ENCODE measurements at places on chromosomes 12 and 14. TPM values are rescaled to one million over a fixed set of nuclear protein-coding genes. Genes with fewer than 3 reads are reported as not detected.

- no peak for DNase-seq
Observed at GRCh38 chr12:49678711-49679110, 28.5 kb downstream of the FMNL3 start.

DNA sequence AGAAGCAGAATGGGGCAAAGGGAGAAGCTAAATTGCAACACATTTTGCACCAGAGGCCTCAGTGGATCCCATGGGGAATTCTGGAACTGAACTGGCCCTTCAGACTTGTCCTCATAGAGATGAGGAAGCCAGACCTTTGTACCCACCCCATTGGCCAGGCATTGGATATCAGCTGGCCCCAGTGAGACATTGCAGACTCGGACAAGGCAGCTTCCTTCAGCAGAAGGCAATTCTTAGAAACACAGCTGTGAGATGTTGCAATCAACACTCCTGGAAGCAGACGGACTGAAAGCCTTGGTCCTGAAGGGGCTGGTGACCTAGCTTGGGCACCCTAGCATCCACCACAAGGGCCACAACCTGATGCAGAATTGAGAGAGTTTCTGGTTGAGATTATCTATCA lies 218.1 kb downstream of the MSRB3 start:
- DNase-seq, result no peak

DNA sequence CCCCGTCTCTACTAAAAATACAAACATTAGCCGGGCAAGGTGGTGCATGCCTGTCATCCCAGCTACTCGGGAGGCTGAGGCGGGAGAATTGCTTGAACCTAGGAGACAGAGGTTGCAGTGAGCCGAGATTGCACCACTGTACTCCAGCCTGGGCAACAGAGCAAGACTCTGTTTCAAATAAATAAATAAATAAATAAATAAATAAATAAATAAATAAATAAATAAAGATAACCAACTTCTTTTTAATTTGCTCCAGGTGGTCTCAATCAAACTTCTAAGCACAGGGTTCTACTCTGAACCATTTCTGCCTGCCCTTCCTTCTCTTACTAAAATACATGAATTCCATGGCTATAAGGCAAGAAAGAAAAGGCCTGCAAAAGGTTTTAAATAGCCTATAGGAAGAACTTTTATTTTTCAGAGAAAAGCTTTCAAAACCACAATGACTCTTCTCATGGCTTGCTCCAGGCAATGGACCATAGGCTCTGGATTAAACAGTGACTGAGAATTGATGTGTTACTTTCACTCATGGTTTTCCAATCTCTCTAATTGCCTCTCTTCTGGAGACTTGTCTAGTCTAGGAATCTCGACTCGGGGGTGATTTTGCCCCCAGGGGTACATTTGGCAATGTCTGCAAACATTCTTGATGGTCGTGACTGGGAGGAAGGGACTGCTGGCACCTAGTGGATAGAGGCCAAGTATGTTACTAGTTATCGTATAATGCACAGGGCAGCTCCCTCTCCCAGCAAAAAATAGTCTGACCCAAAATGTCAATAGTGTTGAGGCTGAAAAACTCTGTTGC lies 14.4 kb downstream of the IGF1 start:
- DNase-seq, result no peak

GRCh38 chr14:76929927-76930326 lies 98.6 kb downstream of the IRF2BPL start:
- DNase-seq, result peak; percentile 82

- DNase-seq, result no peak
Observed at GRCh38 chr12:72995616-72996015, 723.4 kb downstream of the TRHDE start.

GRCh38 chr12:40001406-40001805 lies 104.5 kb downstream of the SLC2A13 start:
- DNase-seq, result no peak

Gene KRT75
- not detected for total RNA-seq

Gene PLCZ1
- total RNA-seq, result not detected

Gene ARPC3
- 156 TPM for total RNA-seq

Gene CABP1
- 0.71 TPM for total RNA-seq
